Anterior cingulate cortex (tissue), 58 donors: ENCODE measurements at places on chromosomes 3 and 15.

- no peak for DNase-seq
These were observed 16.8 kb upstream of the LARS2 start for GRCh38 chr3:45371621-45372020.

DNA sequence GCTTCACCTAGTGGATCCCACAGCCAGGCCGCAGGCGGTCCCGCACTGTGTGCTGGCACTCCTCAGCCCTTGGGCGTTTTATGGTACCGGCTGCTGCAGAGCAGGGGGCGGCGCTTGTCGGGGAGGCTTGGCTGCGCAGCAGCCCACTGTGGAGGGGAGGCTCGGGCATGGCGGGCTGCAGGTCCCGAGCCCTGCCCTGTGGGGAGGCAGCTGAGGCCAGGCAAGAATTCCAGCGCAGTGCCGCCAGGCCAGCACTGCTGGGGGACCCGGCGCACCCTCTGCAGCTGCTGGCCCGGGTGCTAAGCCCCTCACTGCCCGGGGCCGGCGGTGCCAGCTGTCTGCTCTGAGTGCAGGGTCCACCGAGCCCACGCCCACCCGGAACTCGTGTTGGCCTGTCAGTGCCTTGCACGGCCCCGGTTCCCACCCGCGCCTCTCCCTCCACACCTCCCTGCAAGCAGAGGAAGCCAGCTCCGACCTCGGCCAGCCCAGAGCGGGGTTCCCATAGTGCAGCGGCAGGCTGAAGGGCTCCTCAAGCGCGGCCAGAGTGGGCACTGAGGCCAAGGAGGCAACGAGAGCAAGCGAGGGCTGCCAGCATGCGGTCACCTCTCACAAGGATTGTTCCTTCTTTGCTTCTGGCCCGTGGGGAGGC is 435.0 kb upstream of the ATP10A start:
- no peak for DNase-seq

DNA sequence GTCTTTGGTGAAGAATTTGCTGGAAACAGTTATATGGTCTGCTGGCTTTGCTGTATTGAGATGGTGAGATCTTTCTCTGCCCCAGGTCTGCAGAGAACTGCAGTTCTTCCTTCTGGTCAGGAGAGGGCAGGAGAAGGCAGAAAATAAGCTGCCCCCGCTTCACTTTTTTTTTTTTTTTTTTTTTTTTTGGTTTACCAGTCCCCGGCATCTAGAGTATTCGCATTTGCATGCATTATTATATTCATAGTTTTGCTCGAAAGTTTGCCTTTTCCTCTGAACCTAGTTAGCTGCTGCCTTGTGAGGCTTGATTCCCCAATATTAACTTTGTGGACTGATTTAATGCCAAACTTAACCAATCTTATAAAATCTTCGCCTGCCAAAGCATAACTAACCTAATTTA is 10.6 kb upstream of the PARL start:
- no peak for DNase-seq

DNA sequence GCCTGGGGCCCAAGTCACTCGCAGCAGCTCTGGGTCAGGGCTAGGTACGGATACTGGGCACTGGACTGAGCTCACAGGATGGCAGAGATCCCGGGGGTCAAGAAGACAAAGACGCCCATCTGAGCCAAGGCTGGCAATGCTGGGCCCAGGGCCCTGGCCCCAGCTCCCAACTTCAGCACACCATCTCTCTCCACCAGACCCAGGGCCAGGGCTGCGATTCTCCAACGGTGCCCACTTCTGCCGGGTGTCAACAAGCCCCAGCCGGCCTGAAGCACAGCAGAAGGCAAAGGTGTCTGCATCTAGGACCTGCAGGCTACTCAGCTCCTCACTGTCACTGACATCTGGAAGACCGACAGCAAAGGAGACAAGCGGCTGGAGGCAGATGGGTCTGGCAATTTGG is 8.6 kb downstream of the WDR73 start:
- no peak for DNase-seq

DNA sequence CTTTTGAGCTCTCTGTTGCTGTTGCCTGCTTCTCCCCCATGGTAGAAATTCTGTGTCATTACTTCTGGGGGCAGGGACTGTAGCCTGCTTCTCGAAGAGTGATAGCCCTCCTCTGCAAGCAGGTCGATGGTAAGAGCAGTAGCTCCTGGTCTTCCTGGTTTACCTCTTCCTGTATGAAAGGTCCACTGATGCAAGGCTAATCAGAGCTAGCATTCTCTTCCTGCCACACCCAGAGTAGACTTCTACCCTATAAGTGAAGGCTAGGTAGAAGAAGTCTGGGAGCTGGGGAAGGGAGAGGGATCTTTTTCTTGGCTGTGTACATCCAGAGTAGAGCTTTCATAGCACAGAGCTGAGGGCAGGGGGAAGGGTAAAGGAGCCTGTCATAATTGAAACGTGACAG is 357.0 kb downstream of the SQOR start:
- DNase-seq: no peak

- DNase-seq: no peak
These were observed 42.7 kb upstream of the GOLIM4 start for GRCh38 chr3:168138421-168138820.
